A549 treated with GW870086 at 1 μM for 4 hours (cell line): ENCODE measurements at places on chromosomes 6 and 20. TPM values are rescaled to one million over a fixed set of nuclear protein-coding genes. Genes with fewer than 3 reads are reported as not detected.

The SLC17A1 gene
- total RNA-seq = 0.12 TPM in 1 of 5 replicates, not detected in the others

The TMEM217 gene
- 0.33 to 1.7 TPM (median 0.72 TPM) in 5 replicates for total RNA-seq

The PLA2G7 gene
- not detected in 5 replicates for total RNA-seq

The CGAS gene
- 4.6 to 5.0 TPM (median 4.8 TPM) in 5 replicates for total RNA-seq

The PI3 gene
- 2.1 to 4.7 TPM (median 2.7 TPM) in 5 replicates for total RNA-seq

The DLK2 gene
- 5.1 to 7.8 TPM (median 6.8 TPM) in 5 replicates for total RNA-seq
